Effector memory CD8-positive, alpha-beta T cell (primary cell): ENCODE measurements at places on chromosomes 5 and 9.
A peak's percentile ranks its signal among the peaks of the same experiment; 100 is the strongest.

DNA sequence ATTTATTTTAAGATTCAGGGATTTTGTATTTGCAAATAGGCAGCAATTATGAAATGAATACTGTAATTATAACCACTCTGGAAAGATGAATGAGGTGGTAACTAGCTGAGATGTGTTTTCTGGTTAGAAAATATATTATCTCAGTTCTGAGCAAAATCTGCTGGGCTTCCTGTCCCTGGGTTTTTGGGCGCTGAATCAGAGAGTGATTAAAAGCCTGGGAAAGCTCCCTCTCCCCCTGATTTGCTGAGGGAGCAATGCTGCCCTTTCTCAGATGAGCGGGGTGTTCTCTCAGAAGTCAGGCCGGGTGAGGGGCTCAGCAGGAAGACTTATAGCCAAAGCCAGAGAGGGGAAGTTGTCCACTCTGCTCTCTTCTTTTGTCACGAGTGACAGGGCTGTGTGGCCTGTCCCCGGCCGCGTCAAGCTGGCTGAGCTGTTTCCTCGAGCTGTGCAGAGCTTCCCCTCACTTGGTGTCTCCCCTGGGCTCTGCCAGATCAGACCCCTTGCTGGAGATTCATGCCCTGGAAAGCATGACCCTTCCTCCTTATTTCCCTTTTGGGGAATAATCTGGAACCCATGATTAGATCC lies 39.8 kb upstream of the PITX1 start:
- H3K4me3 ChIP-seq = no peak overlapping the region
- H3K27me3 ChIP-seq = peaks cover 56% of the 10 kb centered on the region
- H3K36me3 ChIP-seq = no peaks in the 10 kb centered on the region
- no peaks in the 10 kb centered on the region for H3K4me1 ChIP-seq

DNA sequence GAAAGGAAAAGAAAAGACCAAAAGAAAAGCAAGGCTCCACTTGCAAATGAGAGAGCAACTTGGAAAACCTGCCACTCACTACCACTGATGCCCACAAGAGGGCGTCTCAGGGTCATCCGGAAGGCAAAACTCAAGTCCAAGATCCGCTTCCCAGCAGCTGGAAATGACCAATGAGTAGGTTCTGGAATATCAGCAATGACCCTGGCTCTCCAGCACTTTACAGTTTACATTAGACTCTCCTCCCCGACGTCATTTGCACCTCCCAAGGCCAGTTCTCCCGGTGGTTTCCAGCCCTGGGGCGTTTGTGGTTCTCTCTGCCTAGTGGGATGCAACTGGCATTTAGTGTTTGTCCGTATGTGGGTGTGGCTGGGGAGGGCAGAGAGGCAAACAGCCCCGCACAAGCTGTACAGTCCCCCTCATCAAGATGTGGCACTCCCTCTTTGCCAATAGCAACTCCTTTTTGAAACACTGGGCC lies 193.8 kb upstream of the ZNF618 start:
- H3K4me3 ChIP-seq = no peak overlapping the region
- H3K36me3 ChIP-seq = peaks cover 2% of the 10 kb centered on the region
- H3K4me1 ChIP-seq = peaks cover 27% of the 10 kb centered on the region
- H3K27ac ChIP-seq = no peak overlapping the region
- peaks cover 56% of the 10 kb centered on the region for H3K27me3 ChIP-seq

DNA sequence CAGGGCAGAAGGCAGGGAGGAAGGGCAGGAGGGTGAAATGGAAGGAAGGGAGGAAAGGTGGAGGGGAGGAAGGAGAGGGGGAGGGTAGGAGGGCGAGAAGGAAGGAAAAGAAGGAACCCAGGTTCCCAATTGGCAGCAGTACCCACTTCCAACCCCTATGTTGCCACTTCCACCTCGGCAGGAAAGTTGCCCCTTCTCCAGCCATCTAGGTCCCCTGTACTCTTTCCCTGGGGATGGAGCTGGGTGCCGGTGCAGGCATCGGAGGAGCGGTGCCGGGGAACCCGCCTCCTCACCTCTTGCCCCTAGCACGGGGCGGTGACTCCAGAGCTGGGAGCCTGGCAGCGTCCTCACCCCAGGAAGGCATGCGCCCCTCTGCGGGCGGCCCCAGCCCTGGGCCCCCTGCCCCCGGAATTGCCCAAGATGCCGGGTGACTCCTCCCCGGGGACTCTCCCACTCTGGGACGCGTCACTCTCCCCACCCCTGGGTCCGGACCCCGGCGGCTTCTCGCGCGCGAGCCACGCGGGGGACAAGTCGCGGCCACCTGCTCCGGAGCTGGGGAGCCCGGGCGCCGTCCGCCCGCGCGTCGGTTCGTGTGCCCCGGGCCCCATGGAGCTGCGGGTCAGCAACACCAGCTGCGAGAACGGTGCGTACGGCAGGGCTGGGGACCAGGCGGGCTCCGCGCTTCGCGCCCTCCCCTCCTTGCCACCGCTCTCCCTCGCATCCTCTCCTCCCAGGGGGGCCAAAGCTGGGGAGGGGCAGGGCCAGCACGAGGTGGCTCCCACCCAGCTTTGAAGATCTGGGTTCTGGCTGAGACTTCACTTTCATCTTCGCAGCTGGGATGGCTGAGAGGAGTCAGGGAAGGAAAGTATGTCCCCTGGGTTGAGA lies at the start of gene NIPAL4:
Gene NIPAL4 (plus strand): TSS at position 499 of the 885 bp plus-strand sequence. CDS start 108 bp downstream, at position 607.
- peak within 1 kb of the TSS; percentile 71 for H3K4me3 ChIP-seq
- H3K27me3 ChIP-seq = peaks cover 32% of the 10 kb centered on the region
- no peak for DNase-seq
- H3K36me3 ChIP-seq = no peaks in the 10 kb centered on the region

DNA sequence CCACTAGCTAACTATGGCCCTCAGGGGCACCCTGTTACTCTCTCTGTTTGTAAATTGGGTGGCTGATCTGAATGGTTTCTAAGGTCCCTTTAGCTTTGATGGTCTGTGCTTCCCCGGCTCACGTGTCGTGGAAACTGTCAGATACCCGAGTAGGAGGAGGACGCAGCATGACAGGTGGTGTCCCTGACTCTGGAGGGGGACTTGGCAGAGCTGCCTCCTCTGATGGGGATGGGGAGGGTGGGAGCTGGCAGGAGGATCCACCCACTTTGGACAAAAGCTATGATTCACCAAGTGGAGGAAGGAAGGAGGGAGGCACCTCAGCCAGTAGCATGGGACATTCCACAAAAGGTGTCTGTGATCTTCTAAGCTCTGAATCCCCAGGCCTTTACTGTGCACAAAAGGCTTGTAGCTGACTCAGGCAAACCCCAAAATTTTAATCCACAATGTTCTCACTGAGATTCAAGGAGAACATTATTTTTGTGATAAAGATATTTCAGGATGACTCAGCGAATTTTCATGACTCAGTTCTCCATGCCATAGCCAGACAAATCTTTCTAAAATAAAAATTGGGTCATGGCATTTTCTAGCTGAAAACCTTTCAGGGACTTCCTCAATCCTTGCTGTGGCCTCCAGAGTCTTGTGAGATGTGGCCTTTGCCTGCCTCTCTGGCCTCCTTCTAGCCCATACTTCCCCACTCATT lies 131.0 kb upstream of the BRINP1 start:
- H3K27me3 ChIP-seq = no peaks in the 10 kb centered on the region
- no peak overlapping the region for H3K4me3 ChIP-seq
- DNase-seq = no peak

DNA sequence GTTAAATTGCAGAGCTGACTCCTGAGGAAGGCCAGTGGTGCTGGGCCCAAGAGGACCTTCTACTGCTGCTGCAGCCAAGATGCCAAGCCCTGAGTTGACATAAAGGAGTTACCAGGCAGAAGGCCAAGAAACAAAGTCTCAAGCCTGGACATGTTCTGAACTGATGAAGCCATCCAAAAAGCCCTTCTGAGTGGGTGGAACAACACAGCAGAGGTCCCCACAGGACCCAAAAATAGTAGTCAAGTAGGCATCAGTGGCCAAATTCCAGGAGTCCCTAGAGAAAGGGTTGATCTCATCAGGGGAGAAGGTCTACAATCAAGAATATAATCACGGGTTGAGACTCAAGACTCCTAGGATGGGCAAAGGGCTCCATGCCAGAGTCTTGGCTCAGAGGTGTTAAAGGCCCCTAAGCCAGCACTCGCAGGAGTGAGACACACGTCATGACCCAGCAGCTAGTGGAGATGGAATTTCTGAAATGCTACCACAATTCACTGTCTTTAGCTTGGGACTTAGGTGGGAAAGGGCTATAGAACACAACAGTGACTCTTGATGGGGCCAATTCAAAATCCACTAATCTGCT lies 119.7 kb downstream of the FANCC start:
- no peak for DNase-seq
- no peak overlapping the region for H3K4me3 ChIP-seq
- no peaks in the 10 kb centered on the region for H3K27me3 ChIP-seq
- peaks cover 3% of the 10 kb centered on the region for H3K36me3 ChIP-seq

GRCh38 chr5:160324886-160325285 lies 12.5 kb upstream of the CCNJL start:
- H3K4me1 ChIP-seq = no peaks in the 10 kb centered on the region
- no peaks in the 10 kb centered on the region for H3K36me3 ChIP-seq
- no peak for DNase-seq
- no peak overlapping the region for H3K4me3 ChIP-seq
- H3K27me3 ChIP-seq = peaks cover 19% of the 10 kb centered on the region
- no peak overlapping the region for H3K27ac ChIP-seq

- H3K27ac ChIP-seq = no peak overlapping the region
- no peak for DNase-seq
- no peaks in the 10 kb centered on the region for H3K36me3 ChIP-seq
- no peaks in the 10 kb centered on the region for H3K4me1 ChIP-seq
These were observed 264.6 kb upstream of the TAS2R1 start for GRCh38 chr5:9894571-9895301.

GRCh38 chr5:139881143-139881733 lies 85.6 kb downstream of the PSD2 start:
- H3K4me3 ChIP-seq = no peak overlapping the region
- peaks cover 3% of the 10 kb centered on the region for H3K36me3 ChIP-seq
- H3K27me3 ChIP-seq = no peaks in the 10 kb centered on the region
- no peak for DNase-seq
- no peak overlapping the region for H3K27ac ChIP-seq

DNA sequence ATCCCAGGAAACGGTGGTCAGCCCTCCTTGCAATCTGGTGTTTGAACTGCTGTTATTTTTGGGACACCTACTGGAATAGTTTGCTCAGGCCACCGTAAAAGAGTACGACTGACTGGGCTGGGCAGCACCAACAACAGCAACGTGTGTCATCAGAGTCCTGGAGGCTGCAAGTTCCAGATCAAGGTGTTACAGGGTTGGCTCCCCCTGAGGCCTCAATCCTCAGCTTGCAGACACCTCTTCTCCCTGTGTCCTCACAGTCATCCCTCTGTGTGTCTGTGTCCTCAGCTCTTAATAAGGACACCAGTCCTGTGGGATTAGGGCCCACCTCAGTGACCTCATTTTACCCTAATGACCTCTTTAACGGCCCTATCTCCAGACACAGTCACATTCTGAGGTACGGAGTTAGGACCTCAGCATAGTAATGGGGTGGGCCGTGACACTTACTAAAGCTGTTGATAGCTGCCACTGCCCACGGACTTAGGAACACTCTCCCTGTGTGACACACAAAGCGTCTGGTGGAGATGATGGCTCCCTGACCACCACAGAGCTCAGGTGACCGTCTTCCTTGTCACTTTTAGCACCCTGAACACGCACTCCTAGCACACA lies 16.8 kb downstream of the GLT6D1 start:
- no peak overlapping the region for H3K27ac ChIP-seq
- no peaks in the 10 kb centered on the region for H3K36me3 ChIP-seq
- DNase-seq = no peak
- H3K4me3 ChIP-seq = no peak overlapping the region
- H3K4me1 ChIP-seq = no peaks in the 10 kb centered on the region

DNA sequence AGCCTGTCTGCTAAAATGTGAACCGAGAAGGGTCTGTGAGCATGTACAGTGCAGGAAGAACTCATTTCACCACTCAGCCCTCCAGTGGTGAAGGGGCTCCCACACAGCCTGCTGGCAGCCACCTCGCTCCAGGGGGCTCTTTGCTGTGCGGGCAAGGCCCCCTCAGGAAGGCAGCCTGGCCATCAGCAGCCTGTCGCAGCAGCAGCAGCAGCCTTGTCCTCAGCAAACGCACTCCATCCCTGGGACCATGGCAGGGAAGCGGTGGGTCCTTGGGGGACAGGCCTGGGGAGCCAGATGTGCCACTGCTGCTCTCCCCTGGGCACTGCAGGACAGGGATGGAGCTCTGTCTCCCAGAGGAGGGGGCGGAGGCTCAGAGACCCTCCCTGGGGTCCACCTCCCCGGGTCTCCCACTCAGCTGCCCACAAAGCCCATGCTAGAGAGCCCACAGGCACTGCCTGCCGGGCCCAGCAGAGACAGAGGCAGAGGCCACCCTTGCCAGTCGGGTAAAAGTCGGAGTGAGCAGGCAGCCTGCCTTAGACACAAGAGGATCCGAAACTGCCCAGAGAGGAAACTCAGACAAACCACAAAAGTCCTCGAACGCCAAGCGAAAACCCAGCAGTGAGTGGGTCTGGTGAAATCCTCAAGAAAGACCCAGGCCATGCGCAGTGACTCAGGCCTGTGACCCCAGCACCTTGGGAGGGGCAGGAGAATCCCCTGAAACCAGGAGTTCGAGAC lies 8.0 kb downstream of the BRD3 start:
- H3K4me1 ChIP-seq = peaks cover 51% of the 10 kb centered on the region
- H3K4me3 ChIP-seq = no peak overlapping the region
- H3K27ac ChIP-seq = peak overlapping the region; percentile 95

- H3K27ac ChIP-seq = peak overlapping the region; percentile 100
- peak overlapping the region; percentile 99 for H3K4me3 ChIP-seq
- H3K36me3 ChIP-seq = peaks cover 24% of the 10 kb centered on the region
- H3K27me3 ChIP-seq = no peaks in the 10 kb centered on the region
These were observed 80.7 kb upstream of the TNFAIP8 start for GRCh38 chr5:119275146-119275545.

DNA sequence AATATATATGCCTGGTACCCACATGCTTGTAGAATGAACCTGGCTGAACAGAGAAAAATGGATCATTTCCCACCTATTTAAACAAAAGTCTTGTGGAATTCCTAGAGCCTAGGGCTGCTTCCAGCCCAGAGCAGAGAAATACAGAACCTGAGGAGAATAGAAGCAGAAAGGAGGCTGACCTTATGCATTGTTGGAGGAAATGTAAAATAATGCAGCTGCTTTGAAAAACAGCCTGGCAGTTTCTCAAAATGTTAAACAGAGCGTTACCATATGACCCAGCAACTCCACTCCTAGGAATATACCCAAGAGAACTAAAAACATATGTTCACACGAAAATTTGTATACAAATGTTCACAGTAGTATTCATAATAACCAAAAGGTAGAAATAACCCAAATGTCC lies 15.1 kb downstream of the MAPKAP1 start:
- H3K27me3 ChIP-seq = no peaks in the 10 kb centered on the region
- H3K4me1 ChIP-seq = peaks cover 32% of the 10 kb centered on the region
- peak overlapping the region; percentile 14 for H3K27ac ChIP-seq
- DNase-seq = no peak
- H3K36me3 ChIP-seq = peaks cover 8% of the 10 kb centered on the region
- H3K4me3 ChIP-seq = no peak overlapping the region

- H3K27me3 ChIP-seq = peaks cover 53% of the 10 kb centered on the region
- H3K4me3 ChIP-seq = no peak overlapping the region
- DNase-seq = no peak
- no peak overlapping the region for H3K27ac ChIP-seq
- H3K4me1 ChIP-seq = no peaks in the 10 kb centered on the region
- H3K36me3 ChIP-seq = no peaks in the 10 kb centered on the region
These were observed 38.6 kb upstream of the KCNMB1 start for GRCh38 chr5:170427672-170428236.

- H3K27ac ChIP-seq = no peak overlapping the region
- H3K36me3 ChIP-seq = no peaks in the 10 kb centered on the region
- peaks cover 46% of the 10 kb centered on the region for H3K27me3 ChIP-seq
- DNase-seq = no peak
These were observed 211.9 kb downstream of the NXNL2 start for GRCh38 chr9:88746743-88747398.

GRCh38 chr5:102691434-102691833 lies 63.7 kb upstream of the PAM start:
- peaks cover 11% of the 10 kb centered on the region for H3K27me3 ChIP-seq
- H3K27ac ChIP-seq = no peak overlapping the region
- H3K4me1 ChIP-seq = no peaks in the 10 kb centered on the region
- no peaks in the 10 kb centered on the region for H3K36me3 ChIP-seq
- no peak for DNase-seq
- H3K4me3 ChIP-seq = no peak overlapping the region
